Left cardiac atrium (tissue), 4 donors: ENCODE measurements at places on chromosomes 1 and 21. TPM values are rescaled to one million over a fixed set of nuclear protein-coding genes. Genes with fewer than 3 reads are reported as not detected.

GRCh38 chr1:53678507-53678906, 60.5 kb downstream of the GLIS1 start:
- no peak for DNase-seq

- DNase-seq: no peak
Observed at GRCh38 chr1:65444128-65444640, 23.7 kb downstream of the LEPR start.

GRCh38 chr1:97660431-97661105, 260.3 kb downstream of the DPYD start:
- DNase-seq: no peak

- DNase-seq: no peak
Observed at GRCh38 chr1:87805666-87806378, 477.1 kb downstream of the LMO4 start.

GRCh38 chr1:24263746-24264145, 55.4 kb upstream of the GRHL3 start:
- no peak for DNase-seq

DNA sequence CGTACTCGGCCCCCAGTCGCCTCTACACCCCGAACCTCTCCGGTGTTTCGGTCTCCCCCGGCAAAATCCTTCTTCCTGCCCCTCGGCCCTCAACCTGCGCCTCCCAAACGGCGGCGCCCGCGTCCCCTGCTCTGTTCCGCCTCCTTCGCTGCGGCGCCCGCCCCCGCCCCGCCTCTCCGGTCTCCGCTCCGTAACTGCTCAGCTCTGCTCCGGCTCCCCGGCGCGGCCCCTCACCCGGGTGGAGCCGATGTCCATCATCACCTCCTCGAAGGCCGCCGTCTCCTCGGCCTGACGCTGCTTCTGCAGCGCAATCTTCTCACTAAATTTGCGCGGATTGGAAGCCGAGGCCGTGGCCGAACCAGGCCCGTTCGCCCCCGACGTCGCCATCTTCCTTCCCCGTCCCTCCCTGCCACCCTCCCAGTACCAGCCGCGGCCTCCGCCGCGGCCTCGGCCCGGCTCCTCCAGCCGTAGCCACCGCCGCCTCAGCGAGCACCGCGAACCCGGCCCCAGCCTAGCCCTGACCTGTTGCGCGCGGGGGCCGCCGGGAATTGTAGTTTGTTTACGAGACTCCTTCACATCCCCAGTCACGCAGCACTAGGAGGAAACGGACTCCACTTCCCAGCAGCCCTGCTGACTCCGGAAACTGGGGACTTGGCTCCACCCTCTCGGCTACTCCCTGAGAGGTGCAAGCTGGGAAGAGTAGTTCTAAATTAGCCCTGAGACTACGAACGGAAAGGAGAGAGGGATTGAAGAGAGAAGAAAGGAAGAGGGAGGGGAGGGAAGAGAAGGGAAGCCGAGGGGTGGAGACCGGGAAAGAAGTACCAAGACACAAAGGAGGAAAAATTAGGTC, at the start of gene CRTC2:
Gene CRTC2, minus strand, starts transcription at position 502 of the 850 bp plus-strand sequence. Its CDS starts 115 bp downstream, at position 387.
- DNase-seq: peak; percentile 100

DNA sequence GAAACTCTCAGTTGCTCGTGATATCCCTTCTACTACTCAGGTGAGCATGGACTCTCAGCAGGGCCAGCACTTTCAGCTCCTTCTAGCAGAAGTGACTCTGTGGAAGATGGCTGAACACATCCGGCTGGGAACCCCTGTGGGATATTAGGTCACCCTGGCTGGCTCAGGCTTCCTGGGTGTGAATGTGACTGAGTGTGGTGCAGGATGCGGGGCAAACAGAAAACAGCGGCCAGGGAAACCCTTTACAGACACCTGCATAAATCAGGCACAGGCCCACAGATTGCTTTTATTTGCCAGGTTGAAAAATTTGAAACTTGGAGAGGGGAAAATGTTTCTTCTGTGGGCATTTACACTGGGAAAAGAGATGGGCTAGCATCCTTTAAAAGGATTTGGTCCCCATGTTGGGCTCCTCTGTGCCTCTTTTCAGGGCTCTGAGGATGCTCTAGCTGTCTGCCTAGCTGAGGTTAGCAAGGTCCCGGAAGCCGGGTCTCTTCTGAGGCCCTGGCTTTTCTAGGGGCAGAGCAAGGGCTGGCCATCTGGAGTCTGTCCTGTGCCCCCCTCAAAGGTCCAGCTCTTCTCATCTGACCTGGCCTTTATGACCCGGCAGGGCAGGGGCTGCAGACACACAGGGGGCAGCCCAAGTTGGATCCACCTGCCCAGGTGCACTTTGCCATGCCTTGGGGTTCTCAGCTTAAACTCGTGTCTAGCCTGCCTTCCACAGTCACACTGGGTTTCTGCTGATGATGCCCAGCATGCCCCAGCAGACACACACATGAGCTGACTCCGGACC, 243.0 kb downstream of the SIPA1L2 start:
- no peak for DNase-seq

- no peak for DNase-seq
Observed at GRCh38 chr1:5992814-5993555, 760 bp upstream of the NPHP4 start.

GRCh38 chr1:51341876-51342496, 11.6 kb upstream of the TTC39A start:
- no peak for DNase-seq

The SLC25A34 gene
- total RNA-seq: 5.4 TPM

The ADAM30 gene
- total RNA-seq: not detected

The COL11A1 gene
- 0.35 TPM for total RNA-seq

The HOOK1 gene
- 8.3 TPM for total RNA-seq

The NBPF6 gene
- not detected for total RNA-seq

The GCSAML gene
- 0.59 TPM for total RNA-seq

The CYP4A22 gene
- total RNA-seq: not detected

The LRP8 gene
- total RNA-seq: 4.1 TPM

The SPRR2G gene
- total RNA-seq: not detected
